Stimulated activated naive CD8-positive, alpha-beta T cell treated with anti-CD3 and anti-CD28 coated beads, Interleukin-15, Interleukin-2, amounts not matched to agents 100 U/mL and 50 U/mL, for 24 hours (primary cell): ENCODE measurements at places on chromosomes 12 and 14.
A peak's percentile ranks its signal among the peaks of the same experiment; 100 is the strongest.

- no peak for DNase-seq
Observed at GRCh38 chr14:58191763-58192601, 8.0 kb upstream of the ACTR10 start.

DNA sequence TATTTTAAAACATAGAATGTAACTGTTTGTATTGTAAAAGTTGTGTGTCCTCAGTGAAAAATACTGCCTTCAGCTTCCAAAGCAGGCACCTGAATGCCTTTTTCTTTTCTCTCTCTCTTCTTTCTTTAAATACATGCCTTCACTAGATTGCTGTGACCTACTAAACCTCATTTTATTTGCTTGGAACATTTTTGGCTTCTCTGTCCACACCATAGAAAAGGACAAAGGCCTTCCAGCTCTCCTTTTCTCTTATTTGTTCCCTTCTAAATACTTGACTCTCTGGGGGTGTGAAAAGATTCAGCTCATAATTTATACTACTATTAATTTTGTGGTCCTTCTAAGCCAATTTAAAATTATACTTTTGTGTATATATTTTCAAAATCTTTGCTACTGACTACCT is 38.4 kb downstream of the PPM1A start:
- DNase-seq: no peak

DNA sequence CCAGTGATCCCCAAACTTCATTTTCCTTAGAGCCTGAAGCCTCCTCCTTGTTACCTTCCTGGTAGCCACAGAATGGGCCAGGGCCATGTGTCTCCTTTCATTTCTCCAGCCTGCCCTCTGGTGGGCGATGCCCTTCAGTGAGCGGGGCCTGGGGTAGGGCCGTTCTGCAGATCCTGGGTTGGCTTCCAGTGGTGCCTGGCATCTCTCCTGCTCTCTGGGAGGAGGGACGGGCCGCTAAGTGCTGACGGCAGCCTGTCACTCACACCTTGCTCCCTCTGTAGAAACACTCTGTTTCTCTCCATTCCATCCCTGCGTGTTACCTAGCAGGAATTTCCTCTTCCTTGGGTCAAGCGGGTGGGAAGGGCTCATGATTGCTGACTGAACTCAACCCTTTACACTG is 232.1 kb downstream of the CACNA1C start:
- peak; percentile 57 for DNase-seq

GRCh38 chr12:52316701-52317100 is 4.5 kb downstream of the KRT83 start:
- no peak for DNase-seq

DNA sequence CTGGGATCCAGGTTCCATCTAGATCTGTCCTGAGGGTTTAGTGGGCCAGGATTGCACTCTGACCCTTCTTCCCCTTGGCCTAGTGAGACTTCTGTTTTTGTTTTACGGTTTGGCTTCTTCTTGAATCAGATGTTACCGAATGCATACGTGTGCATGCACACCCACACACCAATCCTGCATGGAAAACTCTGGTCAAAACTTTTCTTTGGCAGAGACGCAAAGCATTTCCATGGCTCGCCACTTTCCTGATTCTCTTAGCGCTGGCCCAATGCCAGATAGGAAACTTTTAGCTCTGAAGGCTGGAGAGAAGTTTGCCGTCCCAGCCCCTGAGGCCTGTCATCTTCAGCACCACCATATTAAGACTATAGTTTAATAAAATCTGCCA is 67.4 kb upstream of the ACTN1 start:
- DNase-seq: no peak

- DNase-seq: no peak
Observed at GRCh38 chr12:21828136-21828775, 53.8 kb upstream of the KCNJ8 start.

DNA sequence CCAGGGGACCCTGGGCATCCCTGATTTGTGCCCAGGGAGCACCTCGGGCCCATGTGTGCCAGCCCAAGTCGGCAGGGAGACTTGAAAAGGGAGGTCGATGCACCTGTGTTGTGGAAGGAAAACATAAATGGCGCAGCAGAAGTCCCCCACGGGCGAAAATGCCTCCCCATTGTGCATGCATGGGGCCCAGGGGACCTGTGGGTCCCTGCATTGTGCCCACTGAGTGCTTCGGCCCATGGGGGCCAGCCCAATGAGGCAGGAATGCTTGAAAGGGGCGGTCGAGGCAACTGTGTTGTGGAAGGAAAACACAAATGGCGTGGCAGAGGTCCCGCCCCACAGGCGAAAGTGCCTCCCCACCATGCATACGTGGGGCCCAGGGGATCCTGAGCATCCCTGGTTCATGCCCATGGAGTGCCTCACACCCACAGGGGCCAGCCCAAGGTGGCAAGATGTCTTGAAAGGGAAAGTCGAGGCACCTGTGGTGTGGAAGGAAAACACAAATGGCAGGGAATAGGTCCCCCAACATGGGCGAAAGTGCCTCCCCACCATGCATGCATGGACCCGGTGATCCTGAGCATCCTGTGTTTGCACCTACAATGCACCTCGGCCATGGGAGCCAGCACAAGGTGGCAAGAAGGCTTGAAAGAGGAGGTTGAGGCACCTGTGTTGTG is 368.0 kb downstream of the ALG10 start:
- no peak for DNase-seq
